ENCODE measurements at places on chromosomes 16 and 17.
A peak's percentile ranks its signal among the peaks of the same experiment; 100 is the strongest.

GRCh38 chr17:43740541-43740940, 18.1 kb downstream of the SOST start:
- no peak for DNase-seq

- DNase-seq = no peak
Measured at GRCh38 chr17:15106540-15106939, 158.6 kb downstream of the PMP22 start.

DNA sequence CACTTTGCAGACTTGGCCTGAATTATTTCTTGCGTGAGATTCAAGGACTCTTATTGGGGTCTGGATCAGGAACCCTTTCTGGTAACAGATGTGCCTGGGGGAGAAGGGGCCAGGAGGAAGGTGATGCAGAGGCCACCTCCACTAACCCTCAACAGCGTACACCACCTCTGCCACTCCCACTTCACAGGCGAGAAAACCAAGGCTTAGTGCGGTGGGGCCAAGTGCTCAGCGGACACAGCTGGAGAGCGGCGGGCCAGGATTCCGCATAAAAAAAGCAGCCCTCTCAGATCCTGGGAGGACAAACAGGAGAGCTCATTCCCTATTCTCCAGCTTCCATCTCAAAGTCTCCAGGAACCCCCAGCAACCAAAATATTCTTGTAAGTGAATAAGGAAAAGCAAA, 51.4 kb downstream of the SLC7A5 start:
- no peak for DNase-seq

- DNase-seq = no peak
Measured at GRCh38 chr16:66690106-66690847, 6.3 kb downstream of the CMTM4 start.

DNA sequence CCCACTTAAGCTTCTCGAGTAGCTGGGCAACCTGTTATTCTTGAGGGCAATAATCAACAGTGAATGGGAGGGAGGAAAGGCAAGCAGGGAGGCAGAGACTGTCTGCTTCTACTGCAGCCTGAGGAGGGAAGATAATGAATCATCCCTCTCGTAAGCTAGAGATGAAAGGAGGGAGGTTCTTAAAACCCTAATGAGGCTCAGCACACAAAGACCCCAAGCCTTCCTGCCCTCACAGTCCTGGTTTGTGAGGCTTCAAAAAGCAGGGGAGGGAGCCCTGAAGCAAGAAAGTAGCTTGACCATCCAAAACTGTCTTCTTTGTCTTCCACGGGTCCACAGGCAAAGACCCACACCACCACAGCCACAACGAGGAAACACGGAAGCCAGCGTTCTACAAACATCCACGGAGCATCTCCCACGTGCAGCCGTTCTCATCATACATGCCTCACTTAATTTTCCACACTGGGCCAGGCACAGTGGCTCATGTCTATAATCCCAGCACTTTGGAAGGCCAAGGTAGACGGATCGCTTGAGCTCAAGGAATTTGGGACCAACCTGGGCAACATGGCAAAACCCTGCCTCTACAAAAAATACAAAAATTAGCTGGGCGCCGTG, 1.8 kb downstream of the PIK3R5 start:
- no peak for DNase-seq

GRCh38 chr16:27498916-27499658, 50.6 kb downstream of the GTF3C1 start:
- DNase-seq = peak; percentile 18

DNA sequence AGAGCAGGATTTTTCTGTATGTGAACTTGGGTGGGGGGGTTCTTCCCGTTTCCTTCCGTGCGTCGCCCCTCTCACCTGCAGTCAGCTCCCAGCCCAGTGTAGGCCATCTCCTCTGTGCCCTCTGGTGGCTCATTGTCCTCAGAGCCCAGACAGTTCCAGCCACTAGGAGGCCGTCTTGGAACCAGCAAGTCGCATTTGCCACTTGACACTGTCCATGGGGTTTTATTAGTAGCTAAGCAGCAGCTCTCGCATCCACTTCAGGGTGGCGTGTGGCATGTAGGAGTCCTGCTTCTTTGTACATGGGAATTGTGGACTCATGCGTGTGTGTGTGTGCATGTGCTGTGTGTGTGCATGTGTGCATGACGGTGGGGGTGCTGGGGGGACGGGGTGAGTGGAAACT, 74.0 kb downstream of the SEC14L1 start:
- no peak for DNase-seq

DNA sequence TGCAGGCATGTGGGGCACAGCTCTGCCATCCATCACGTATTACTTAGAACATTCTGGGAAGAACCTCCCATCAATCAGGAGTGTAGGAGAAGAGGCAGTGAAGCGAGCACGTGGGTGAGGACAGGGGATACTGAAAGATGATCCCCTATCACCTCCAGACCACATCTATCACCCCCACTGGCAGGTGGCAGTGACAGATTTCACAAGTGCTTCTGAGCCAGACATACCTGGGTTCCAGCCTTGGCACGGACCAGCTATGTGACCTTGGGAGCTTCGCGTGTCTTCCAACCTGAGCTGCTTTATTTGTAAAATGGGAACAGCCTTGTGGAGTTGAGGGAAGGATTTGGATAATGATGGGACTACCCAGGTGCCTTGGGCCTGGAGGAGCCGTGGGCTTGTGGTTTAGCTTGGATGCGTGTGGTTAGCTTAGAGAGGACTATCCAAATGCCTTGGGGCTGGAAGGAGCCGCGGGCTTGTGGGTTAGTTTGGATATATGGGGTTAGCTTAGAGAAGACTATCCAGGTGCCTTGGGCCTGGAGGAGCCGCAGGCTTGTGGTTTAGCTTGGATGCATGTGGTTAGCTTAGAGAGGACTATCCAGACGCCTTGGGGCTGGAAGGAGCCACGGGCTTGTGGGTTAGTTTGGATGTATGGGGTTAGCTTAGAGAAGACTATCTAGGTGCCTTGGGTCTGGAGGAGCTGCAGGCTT, 206.4 kb downstream of the ENGASE start:
- DNase-seq = no peak

- no peak for DNase-seq
Measured at GRCh38 chr16:70418274-70418992, 20.5 kb downstream of the ST3GAL2 start.

DNA sequence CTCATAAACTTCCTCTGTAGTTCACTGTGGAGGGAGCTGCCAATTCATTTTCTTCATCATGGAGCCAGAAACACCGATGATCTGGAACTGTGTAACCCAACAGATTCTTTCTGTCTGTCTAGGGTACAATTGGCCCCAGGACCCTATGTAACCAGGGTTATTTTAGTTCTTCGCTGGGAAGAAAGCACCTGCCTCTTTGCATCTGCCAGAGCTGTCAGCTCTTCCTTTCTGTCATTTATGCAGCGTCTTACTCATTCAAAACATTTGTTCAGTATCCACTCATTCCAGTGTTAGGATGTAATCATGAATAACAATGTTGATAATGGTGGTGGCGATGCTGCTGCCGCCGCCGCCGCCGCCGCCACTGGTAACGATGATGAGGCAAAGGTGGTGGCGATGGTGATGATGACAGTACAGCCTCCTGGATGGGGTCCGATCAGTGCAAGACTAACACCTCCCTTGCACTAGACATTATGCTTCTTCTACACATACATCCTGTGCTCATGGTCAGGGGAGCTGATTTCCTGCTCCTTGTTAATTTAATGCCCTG, 46.1 kb downstream of the IRX5 start:
- no peak for DNase-seq

- DNase-seq = no peak
Measured at GRCh38 chr17:45320931-45321461, 4.2 kb upstream of the MAP3K14 start.

- DNase-seq = no peak
Measured at GRCh38 chr17:68178831-68179230, 69.0 kb upstream of the AMZ2 start.

DNA sequence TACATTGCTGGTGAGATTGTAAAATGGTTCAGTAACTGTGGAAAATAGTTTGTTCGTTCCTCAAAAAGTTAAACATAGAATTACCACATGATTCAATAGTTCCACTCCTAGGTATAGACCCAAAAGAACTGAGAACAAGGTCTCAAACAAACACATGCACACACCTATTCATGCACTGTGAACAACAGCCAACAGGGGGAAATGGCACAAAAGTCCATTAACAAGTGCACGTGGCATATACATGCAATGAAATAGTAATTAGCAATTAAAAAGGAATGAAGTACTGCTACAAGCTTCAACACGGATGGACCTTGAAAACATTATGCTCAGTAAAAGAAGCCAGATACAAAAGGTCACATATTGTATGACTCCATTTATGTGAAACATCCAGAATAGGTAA, 23.8 kb downstream of the SDK2 start:
- DNase-seq = no peak

DNA sequence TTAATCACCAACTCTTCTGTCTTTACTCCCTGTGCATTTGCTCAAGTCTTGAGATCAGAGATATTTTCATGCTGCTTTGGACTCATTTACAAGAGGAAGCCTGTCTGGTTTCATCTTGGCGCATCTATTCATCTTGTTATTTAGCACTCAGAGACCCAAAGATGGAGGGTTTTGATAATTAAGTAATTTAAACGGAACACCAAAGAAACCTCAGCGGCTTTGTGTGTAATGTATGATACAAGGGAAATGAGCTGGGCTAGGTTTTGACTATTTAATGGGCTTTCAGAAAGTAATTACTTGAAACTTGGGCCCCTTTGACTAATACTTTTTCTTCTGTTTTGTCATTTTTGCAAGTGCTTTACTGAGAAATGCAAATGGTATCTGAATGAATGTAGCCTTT, 66.2 kb upstream of the CACNG3 start:
- no peak for DNase-seq

GRCh38 chr17:33434841-33435240, 141.7 kb upstream of the ASIC2 start:
- no peak for DNase-seq

- no peak for DNase-seq
Measured at GRCh38 chr16:84720177-84720579, 20.4 kb downstream of the USP10 start.

DNA sequence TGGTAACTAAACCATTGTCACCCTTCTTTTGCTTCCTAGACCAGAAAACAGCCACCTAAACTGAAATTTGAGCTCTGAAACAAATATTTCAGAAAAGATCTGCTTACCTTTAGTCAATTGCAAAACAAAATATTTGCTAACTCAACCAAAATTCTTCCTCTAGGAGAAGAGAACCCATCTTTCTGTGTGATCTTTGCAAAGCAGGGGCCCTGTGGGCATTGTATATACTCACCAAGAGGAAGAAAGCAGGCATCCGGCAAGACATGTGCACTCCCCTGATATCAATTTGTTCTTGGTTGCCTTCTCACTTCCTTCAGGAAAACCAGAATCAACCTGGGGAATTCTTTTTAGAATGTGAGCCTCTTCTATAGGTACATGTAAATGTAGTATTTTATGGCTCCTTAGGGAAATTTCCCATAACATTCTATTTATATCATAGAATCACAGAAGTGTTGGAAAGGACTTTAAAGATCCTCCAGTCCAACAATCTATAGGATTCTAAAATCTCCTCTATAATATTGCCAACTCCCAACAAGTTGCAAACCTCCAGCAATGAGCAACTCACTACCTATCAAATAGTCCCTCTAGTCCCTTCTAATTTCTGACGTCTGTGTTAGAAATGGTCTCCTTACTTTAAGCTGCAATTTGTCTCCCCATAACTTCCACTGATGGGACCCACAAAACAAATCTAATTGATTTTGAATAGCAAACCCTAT, 966 bp downstream of the SLFN14 start:
- no peak for DNase-seq

DNA sequence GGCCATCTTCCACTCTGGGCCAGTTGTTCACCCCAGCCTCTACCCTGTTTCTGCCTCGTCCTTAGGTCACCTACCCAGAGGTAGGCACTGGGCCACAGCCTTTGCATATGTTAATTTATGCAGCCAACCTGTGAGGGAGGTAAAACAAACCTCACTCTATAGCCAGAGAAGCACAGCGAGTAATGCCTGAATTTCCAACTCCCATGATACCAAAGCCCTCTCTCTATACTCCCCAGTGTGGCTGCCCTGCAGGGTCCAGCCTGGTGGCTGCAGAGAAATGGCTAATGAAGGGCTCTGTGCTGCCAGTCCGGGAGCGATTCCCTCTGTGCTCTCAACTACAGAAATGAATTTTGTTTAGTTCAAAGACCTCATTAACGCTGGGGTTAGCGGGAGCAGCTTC, 397.0 kb upstream of the CCL2 start:
- DNase-seq = no peak

DNA sequence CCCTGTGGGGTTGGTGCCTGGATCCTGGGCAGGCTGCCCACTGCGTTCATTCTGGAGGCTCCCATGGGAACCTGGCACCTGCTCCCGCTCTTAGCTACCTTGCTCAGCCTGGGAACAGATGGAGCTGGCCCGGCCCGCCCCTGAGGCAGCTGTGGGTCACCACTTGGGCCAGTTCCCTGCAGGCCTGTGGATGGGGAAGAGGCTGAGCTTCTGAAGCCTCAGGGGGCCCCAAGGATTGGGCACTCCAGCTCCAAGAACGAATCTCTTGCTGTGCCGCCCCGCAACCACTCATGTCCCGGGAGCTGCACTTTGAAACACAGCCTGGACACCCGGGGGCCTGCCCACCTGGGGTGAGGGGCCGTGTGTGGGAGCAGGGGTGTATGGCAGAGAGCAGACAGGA, 37.7 kb downstream of the BAHCC1 start:
- peak; percentile 96 for DNase-seq

GRCh38 chr16:66935314-66936011, at the start of gene CES2:
Gene CES2, plus strand, starts transcription at chr16:66935516. Its CDS starts 120 bp downstream, at chr16:66935636.
- DNase-seq = no peak

GRCh38 chr16:73735018-73735417, 561.6 kb upstream of the PSMD7 start:
- DNase-seq = no peak

GRCh38 chr17:54270499-54270898, 447.8 kb downstream of the KIF2B start:
- DNase-seq = no peak
